Endodermal cell (in vitro differentiated cells): ENCODE measurements at places on chromosomes 4 and X. TPM values are rescaled to one million over a fixed set of nuclear protein-coding genes. Genes with fewer than 3 reads are reported as not detected.

GRCh38 chrX:100368167-100368566 lies 41.9 kb downstream of the PCDH19 start:
- H3K27ac ChIP-seq: no peak overlapping the region
- peak; percentile 70 for DNase-seq
- H3K4me1 ChIP-seq: peaks cover 5% of the 10 kb centered on the region
- H3K4me3 ChIP-seq: no peak overlapping the region

DNA sequence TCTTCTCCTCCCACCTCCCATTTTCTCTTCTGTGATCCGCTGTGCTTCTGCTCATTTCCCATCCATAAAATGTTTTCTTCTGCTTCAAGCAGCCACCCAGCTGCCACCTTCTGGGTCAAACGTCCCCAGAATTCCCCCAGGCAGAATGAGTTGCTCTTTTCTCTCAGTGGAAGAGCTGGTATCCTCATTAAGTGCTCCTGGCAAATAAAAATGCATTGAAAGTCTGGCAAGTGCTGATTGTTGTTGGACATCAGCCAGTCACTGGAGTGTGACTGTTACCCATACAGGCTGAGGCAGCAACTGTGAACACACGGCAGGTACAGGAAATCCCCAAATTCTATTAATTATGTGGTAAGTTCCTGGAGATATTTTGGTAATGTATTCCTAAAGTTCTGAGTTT lies 52.6 kb downstream of the LIMCH1 start:
- no peak for DNase-seq
- no peaks in the 10 kb centered on the region for H3K4me1 ChIP-seq
- H3K27me3 ChIP-seq: no peaks in the 10 kb centered on the region
- no peak overlapping the region for H3K4me3 ChIP-seq
- no peak overlapping the region for H3K27ac ChIP-seq

- DNase-seq: no peak
- H3K27ac ChIP-seq: no peak overlapping the region
- H3K36me3 ChIP-seq: no peaks in the 10 kb centered on the region
- H3K27me3 ChIP-seq: no peaks in the 10 kb centered on the region
Measured at GRCh38 chrX:38649221-38649620, 87.9 kb downstream of the TSPAN7 start.

- H3K27me3 ChIP-seq: peaks cover 10% of the 10 kb centered on the region
- no peak for DNase-seq
- H3K4me3 ChIP-seq: peak overlapping the region; percentile 90
- no peak overlapping the region for H3K27ac ChIP-seq
Measured at GRCh38 chr4:54660591-54660990, 2.8 kb downstream of the KIT start.

DNA sequence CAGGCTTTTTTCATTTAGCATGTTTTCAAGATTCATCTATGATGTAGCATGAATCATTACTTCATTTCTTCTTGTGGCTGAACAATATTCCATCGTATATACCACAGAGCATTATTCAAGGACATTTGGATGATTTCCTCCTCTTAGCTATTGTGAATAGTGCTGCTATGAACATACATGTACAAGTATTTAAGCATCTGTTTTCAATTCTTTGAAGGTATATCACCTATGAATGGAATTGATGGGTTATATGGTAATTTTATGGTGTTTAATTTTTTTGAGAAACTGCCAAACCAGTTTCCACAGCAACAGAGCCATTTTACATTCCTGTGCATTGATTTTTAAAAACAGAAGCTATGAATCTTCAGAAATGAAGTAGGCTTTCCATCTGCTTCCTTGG lies 36.1 kb upstream of the WDR19 start:
- no peak for DNase-seq
- H3K27ac ChIP-seq: no peak overlapping the region
- H3K4me1 ChIP-seq: no peaks in the 10 kb centered on the region
- H3K4me3 ChIP-seq: no peak overlapping the region
- H3K27me3 ChIP-seq: no peaks in the 10 kb centered on the region
- no peaks in the 10 kb centered on the region for H3K36me3 ChIP-seq

GRCh38 chr4:108400309-108400708 lies 220.1 kb upstream of the RPL34 start:
- H3K4me1 ChIP-seq: peaks cover 4% of the 10 kb centered on the region
- no peak overlapping the region for H3K27ac ChIP-seq
- no peaks in the 10 kb centered on the region for H3K36me3 ChIP-seq
- H3K27me3 ChIP-seq: no peaks in the 10 kb centered on the region
- H3K4me3 ChIP-seq: no peak overlapping the region
- no peak for DNase-seq

GRCh38 chrX:149476513-149476912 lies 28.6 kb downstream of the IDS start:
- H3K27me3 ChIP-seq: no peaks in the 10 kb centered on the region
- H3K36me3 ChIP-seq: no peaks in the 10 kb centered on the region
- H3K4me1 ChIP-seq: no peaks in the 10 kb centered on the region
- no peak overlapping the region for H3K27ac ChIP-seq

DNA sequence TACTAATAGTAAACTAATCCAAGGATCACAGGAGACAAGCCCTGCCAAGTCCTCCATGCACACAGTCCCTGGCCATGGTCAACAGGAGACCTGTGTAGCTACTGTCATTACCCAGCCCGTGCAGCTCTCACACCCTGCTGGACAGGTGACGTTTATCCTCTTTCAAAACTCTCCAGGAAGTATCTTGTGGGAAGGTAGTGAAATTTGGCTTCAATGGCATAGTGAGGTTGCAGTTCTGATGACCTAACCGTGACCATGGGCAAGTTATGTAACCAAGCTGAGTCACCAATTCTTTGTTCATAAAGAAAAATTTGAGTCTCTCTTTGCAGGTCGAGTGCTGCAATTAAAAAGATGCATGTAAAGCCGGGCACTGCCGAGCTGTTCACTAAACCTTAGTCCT lies 11.3 kb upstream of the SLC2A9 start:
- H3K36me3 ChIP-seq: no peaks in the 10 kb centered on the region
- H3K27me3 ChIP-seq: no peaks in the 10 kb centered on the region
- H3K27ac ChIP-seq: no peak overlapping the region
- no peak overlapping the region for H3K4me3 ChIP-seq
- H3K4me1 ChIP-seq: peaks cover 9% of the 10 kb centered on the region

DNA sequence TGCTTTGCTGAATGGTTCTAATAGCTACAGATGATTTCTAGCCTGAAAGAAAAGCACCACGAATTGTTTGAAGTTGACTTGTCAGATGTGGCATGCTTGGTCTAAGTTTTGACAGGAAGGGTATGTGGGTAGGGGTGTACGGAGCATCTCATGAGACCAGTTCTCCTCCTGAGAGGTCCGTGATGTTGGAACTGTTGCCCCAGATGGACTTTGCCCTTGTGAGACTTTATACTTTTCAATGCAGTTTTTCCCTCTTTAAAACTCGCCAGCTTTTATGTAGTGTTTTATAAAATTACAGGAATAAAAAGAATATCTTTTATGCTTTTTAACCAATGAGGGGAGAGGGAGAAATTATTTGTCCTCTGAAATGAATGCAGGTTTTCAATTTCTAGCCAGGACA lies 16.6 kb upstream of the XG start:
- no peaks in the 10 kb centered on the region for H3K27me3 ChIP-seq
- no peak for DNase-seq
- H3K4me3 ChIP-seq: no peak overlapping the region
- no peak overlapping the region for H3K27ac ChIP-seq
- no peaks in the 10 kb centered on the region for H3K4me1 ChIP-seq
- peaks cover 55% of the 10 kb centered on the region for H3K36me3 ChIP-seq

DNA sequence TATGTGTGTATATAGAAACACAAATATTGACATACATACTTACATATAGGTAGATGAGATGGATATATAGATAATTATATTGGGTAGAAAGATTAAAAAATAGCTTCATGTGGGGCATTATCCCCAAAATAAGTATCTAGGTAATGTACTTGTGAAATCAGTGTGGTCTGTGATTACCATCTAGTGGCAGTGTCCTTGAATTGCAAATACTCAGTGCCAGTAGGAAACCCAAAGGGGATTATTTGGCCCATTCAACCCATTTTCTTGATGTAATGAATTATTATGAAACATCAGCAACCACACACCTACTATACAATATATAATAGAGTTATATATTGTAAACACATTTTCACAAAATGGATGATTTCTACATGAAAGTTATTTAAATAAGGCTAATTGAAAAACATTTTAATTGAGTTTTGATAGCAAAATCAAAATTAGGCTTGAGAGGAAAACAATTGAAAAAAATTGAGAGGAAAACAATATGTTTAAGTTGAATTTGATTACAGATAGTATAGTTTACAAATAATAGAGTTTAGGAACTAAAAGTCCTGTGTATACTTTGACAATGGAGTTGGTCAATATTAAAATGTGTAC lies 389.4 kb downstream of the GALNTL6 start:
- H3K36me3 ChIP-seq: no peaks in the 10 kb centered on the region
- no peaks in the 10 kb centered on the region for H3K4me1 ChIP-seq
- no peaks in the 10 kb centered on the region for H3K27me3 ChIP-seq
- no peak overlapping the region for H3K27ac ChIP-seq
- DNase-seq: peak; percentile 44
- no peak overlapping the region for H3K4me3 ChIP-seq

GRCh38 chrX:130539721-130540321 lies 138.0 kb downstream of the RBMX2 start:
- peak; percentile 72 for DNase-seq
- H3K36me3 ChIP-seq: no peaks in the 10 kb centered on the region
- no peak overlapping the region for H3K4me3 ChIP-seq
- H3K4me1 ChIP-seq: no peaks in the 10 kb centered on the region

GRCh38 chrX:39726771-39727170 lies 371.0 kb downstream of the BCOR start:
- H3K4me3 ChIP-seq: no peak overlapping the region
- no peak for DNase-seq
- H3K27ac ChIP-seq: no peak overlapping the region
- H3K27me3 ChIP-seq: no peaks in the 10 kb centered on the region
- no peaks in the 10 kb centered on the region for H3K36me3 ChIP-seq

DNA sequence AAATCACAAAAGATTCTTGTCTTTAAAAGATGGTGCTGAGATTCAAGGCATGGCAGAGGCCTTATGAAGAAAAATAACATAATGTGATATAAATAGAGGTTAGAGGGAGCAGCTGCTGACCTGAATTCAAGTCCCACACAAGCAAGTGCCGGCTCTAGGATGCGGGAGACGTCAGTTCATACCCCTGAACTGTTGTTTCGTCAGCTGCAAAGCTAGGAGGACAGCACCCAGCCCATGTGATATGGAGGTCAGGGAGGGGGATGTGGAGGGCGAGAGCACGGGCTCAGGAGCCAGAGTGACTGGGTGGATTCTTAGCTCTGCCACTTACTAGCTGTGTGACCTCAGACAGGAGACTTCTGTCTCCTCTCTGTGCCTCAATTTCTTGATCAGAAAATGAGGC lies 77.9 kb downstream of the JAKMIP1 start:
- no peaks in the 10 kb centered on the region for H3K36me3 ChIP-seq
- no peak overlapping the region for H3K4me3 ChIP-seq
- no peak overlapping the region for H3K27ac ChIP-seq
- no peaks in the 10 kb centered on the region for H3K27me3 ChIP-seq

DNA sequence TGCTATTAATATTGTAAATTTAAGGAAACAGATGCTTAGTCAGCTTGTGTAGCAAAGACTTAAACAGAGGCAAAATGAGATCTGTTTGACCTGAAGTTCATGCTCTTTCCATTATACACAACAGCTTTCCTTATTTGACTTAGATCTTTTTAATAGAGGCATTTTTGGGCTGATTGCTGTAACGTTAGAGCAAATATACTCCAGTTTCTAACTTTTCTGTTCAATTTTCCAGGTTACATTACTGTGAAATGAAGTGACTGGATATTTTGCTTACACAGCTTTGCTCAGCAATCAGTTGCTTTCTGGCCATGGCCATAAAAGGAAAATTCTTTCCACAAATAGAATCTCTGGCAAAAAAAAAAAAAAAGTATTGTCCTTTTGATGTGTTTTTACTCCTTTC lies 146.2 kb downstream of the PCDH7 start:
- peaks cover 3% of the 10 kb centered on the region for H3K4me1 ChIP-seq
- no peaks in the 10 kb centered on the region for H3K36me3 ChIP-seq
- H3K4me3 ChIP-seq: no peak overlapping the region
- H3K27me3 ChIP-seq: no peaks in the 10 kb centered on the region
- DNase-seq: no peak
- no peak overlapping the region for H3K27ac ChIP-seq

GRCh38 chr4:164337219-164337944 lies 416.5 kb upstream of the SMIM31 start:
- no peak overlapping the region for H3K27ac ChIP-seq
- no peak for DNase-seq
- H3K27me3 ChIP-seq: no peaks in the 10 kb centered on the region

DNA sequence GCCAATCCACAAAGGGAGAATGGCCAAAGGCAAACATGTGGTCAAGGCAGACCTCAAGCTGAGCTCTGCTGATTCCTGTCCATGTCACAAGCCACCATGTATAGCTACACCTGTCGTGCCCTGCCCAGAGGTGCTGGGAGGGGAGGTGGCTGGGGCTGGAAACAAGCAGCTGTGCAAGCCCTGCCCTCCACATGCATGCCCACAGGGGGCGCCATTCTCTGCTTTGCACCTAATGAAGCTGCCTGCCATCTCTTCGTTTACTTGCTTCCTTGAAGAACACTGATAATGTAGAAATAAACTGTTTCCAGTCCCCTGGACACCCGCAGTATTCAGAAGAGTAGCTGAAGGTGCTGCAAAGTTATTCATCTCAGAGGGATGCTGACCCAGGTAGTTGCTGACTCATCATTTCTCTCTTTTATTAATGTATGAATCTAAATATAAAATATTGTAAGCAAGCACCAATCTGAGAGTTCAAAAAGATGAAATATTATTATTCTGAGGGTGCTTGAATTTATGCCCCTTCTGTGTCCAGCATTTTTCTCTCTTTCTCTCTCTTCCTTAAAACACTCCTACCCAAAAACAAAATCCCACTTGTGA lies 278.6 kb downstream of the ADGRA3 start:
- no peak overlapping the region for H3K27ac ChIP-seq
- DNase-seq: peak; percentile 93
- H3K27me3 ChIP-seq: peaks cover 5% of the 10 kb centered on the region
- no peaks in the 10 kb centered on the region for H3K36me3 ChIP-seq
- H3K4me3 ChIP-seq: no peak overlapping the region

GRCh38 chr4:106583567-106583966 lies 215.0 kb upstream of the GIMD1 start:
- no peaks in the 10 kb centered on the region for H3K27me3 ChIP-seq
- H3K4me1 ChIP-seq: peaks cover 4% of the 10 kb centered on the region
- no peak for DNase-seq
- no peak overlapping the region for H3K4me3 ChIP-seq
- H3K27ac ChIP-seq: no peak overlapping the region

- no peaks in the 10 kb centered on the region for H3K4me1 ChIP-seq
- DNase-seq: no peak
- no peaks in the 10 kb centered on the region for H3K36me3 ChIP-seq
- no peak overlapping the region for H3K4me3 ChIP-seq
- H3K27ac ChIP-seq: no peak overlapping the region
Measured at GRCh38 chr4:34271479-34272355, 1972.6 kb downstream of the ARAP2 start.

- no peak overlapping the region for H3K4me3 ChIP-seq
- DNase-seq: no peak
- H3K27ac ChIP-seq: no peak overlapping the region
Measured at GRCh38 chr4:98864560-98864959, 64.4 kb downstream of the EIF4E start.

Gene INPP4B
- 0.66 to 1.7 TPM (median 1.4 TPM) in 3 replicates for total RNA-seq

Gene AKAP17A
- total RNA-seq: 47.0 and 50.9 TPM in 2 replicates

Gene TACC3
- 108 and 113 TPM in 2 replicates for total RNA-seq

Gene EVC2
- 5.6 to 9.7 TPM (median 9.3 TPM) in 3 replicates for total RNA-seq

Gene BEX1
- 83.6 and 88.9 TPM in 2 replicates for total RNA-seq

Gene TMEM271
- not detected in 3 replicates for total RNA-seq

Gene USP17L22
- total RNA-seq: not detected in 3 replicates

Gene STATH
- not detected in 3 replicates for total RNA-seq

Gene FGF13
- 31.1 to 45.3 TPM (median 31.2 TPM) in 3 replicates for total RNA-seq

Gene CXCL6
- 0.21 to 0.46 TPM in 2 of 3 replicates, not detected in the other for total RNA-seq

Gene NDNF
- total RNA-seq: 2.4 and 3.1 TPM in 2 replicates

Gene SPANXN5
- not detected in 2 replicates for total RNA-seq
